A549 treated with dexamethasone at 1 μM for 4 hours (cell line): ENCODE measurements at places on chromosomes 1 and 21. TPM values are rescaled to one million over a fixed set of nuclear protein-coding genes. Genes with fewer than 3 reads are reported as not detected.

The ADAM30 gene
- total RNA-seq, result not detected in 5 replicates

The INSRR gene
- total RNA-seq, result not detected in 5 replicates

The HSD3B2 gene
- not detected in 5 replicates for total RNA-seq

The FNDC5 gene
- 0.13 to 0.66 TPM (median 0.35 TPM) in 5 replicates for total RNA-seq

The RCAN3 gene
- total RNA-seq, result 12.0 to 16.4 TPM (median 14.9 TPM) in 5 replicates

The HCRTR1 gene
- total RNA-seq, result not detected in 5 replicates
